ENCODE measurements at places on chromosomes 7 and 10.

DNA sequence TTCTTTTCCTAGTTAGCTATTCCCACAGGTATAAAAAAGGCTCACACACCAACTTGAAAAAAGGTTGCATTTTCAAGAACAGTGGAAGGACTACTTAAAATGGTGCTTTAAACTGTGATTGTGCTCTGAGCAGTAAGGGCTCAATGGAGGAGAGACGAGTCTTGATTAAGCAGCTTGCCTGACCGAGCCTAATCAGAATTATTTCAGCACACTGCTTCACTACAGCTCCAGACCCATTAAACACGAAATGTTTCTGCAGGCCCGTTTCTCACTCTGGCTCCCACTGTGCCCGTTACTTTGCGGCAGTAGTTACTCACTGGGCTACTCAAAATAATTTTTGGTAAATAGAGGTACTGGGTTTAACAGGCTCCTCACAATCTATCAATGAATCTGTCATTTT, 126.0 kb downstream of the NRCAM start:
- DNase-seq: no peak

DNA sequence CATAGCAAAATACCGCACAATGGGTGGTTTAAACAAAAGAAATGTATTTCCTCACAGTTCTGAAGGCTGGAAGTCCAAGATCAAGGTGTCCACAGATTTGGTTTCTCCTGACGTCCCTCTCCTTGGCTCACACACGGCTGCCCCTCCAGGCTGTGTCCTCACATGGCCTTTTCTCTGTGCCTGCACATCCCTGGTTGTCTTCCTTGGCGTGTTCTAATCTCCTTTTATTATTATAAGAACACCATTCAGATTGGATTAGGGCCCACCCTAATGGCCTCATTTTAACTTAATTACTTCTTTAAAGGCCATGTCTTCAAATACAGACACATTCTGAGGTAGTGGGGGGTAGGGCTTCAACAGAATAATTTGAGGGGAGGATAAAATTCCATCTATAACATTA, 87.9 kb downstream of the FZD1 start:
- no peak for DNase-seq

DNA sequence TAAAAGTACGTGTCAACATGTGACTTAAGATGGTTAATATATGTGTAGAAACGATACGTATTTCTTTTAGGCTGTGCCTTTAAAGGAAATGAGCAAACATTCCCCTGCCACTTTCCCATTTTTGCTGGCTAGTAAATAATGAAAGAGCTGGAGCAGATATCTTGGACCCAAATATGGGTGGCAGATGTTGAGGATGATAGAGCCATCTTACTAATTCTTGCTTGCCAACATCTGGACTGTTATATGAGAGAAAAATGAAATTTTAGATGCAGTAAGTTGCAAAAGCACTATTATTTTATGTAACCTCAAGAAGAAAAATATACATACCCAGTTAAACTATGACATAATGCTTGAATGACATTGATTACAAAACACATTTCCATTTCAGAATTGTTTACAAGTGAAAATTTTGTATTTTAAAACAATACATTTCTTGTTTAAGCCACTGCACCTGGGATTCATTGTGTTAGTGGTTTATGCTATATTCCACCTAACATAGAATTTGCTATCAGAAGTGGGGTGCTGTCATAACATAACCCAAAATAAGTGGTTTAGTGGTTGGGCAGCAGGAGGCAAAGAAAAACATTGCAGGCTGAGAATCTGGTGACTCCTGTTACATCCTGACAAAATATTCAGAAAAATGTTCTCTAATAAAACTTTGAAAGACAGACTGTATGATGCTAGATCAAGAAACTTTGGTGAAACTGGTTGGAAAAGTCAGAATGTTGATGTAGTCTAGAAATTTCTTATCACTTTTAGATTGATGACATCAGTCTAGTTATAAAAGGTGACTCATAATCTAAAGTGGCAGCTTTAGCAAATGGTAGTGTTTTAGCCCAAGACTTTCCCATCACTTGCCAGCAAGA, 305.0 kb downstream of the PTEN start:
- no peak for DNase-seq

DNA sequence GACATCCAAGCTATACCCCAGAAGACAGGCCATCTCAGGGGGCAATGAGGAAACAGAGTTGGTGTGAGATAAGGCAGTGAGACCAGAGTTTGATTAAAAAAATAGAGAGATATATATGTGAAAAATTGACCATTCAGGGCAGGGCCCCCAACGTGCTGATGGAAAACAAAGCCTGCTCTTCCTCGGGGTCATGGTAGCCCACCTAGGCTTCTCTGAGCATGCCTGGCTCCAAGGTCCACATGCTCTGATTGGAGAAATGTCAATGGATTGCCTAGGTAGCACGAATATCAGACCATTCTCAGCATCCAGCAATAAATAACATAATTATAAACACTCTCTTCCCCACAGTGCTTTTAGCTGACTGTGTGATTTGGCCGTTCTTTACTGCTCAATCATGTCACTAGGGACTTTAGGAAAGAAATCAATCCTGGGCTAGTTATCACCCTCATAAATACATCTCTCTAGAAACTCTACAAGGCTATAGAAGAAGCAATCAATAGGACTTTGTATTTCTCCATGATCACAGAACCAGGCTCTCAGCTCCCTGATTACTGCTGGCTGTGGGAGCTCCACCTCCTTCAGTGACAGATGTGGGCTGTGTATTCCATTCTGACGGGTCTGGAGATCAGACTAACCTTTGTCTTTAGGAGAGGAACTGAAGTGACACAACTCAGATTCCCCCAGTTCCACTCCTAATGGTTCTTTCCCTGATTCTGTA, 766.4 kb downstream of the GRID1 start:
- DNase-seq: no peak

DNA sequence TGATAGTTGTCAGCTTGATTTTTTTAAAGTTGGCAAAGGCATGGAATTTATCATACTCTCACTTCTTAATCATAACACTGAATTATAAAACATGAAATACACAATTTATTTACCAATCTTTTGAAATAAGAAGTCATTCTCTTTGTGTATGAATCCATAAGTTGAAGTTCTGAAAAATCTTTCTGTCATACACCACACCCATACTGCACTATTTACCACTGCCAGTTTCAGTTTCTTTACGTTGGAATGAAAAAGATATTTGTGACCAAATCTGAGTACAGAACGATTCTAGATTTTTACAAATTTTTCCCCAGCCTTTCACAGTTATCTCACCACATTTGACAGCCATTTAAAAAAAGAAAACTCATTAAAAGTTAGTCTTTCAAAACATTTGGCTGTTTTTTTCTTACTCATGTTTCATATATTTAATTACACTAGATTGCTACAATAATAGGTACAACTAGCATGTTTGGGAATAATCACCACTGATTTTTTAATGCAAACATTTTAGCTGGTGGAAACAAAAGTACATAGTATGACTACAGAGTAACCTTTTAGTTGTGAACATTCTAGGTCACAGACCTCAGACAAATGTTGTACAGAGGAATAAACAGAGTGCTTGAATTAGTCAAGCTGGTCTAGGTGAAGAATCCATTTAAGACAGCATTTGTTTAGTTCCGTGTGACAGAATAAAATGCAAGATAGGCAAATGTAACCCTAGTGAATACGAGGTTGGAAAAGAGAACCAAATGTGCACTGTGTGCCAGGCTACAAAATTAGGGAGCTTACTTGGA, 185.0 kb upstream of the LRRN3 start:
- no peak for DNase-seq

DNA sequence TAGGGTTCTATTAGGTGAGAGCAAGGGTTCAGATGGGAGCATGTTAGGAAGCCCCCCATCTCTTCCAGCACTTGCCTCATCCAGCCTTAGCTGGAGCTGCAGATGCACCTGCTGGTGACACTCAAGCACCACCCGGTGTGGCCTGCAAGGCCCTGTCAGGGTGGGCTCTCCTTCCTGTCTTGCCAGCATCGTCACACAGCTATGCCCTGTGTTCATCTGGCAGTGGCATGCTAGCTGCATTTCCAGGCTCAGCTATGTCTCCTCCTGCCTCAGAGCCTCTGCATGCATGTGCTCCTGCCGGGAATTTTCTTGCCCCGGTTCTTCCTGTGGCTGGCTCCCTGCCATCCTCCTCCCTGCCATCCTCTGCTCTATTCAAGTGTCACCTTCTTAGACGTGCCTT, 129.7 kb upstream of the KLF6 start:
- DNase-seq: no peak

GRCh38 chr10:112535531-112535951, 88.5 kb downstream of the VTI1A start:
- DNase-seq: no peak

- DNase-seq: no peak
Measured at GRCh38 chr10:83603708-83604107, 535.6 kb upstream of the GHITM start.

GRCh38 chr7:79979437-79979836, 155.2 kb upstream of the GNAI1 start:
- no peak for DNase-seq

- DNase-seq: no peak
Measured at GRCh38 chr7:55774327-55775050, 88.1 kb downstream of the SEPTIN14 start.

DNA sequence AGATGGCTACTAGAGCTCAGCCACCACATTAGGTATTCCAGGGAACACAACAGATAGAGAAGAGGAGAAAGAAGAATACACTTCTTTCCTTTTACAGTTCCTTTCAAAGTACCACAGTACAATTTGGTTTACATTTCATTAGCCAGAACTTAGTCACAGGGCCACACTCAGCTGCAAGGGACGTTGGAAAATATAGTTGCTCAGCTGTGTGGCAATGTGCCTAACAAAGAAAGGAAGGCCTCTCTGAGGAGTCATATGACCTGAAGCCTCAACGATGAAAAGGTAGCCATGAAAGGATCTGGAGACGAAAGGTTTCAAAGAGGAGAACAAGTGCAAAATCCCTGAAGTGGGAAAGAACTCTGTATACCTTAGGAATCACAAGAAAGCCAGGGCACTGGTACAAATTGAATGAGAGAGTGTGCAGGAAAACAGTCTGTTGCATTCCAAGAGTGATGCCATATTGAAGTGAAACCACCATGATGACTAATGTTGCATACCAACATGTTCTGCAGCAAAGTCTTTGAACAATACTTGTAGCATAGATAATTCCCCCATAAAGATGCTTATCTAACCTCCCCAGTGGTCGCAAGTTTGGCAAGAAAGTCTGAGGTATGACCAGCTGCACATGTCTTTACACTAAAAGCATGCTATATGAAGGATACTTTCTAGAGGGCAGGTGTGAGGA, 278.9 kb downstream of the HPSE2 start:
- no peak for DNase-seq

- no peak for DNase-seq
Measured at GRCh38 chr7:139284252-139284896, 53.3 kb downstream of the UBN2 start.

- no peak for DNase-seq
Measured at GRCh38 chr10:83205861-83206260, 933.4 kb upstream of the GHITM start.

DNA sequence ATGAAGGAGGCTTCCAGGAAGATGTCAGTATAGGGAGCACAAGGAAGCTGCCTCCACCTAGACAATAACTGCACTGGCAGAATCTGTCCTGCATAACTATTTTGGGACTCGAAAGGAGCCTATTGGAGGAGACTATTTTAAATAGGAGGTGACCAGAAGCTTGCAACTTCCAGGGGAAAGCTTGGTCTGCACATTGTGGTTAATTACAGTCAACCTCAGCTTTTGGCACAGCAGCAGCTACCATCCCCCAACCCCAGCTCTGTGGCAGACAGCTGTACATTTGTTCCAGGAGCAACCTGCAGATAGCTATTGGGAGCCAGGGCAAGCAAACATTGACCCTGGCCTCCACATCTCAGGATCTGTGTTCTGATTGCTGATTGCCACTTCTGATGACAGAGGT, 46.3 kb upstream of the NANOS1 start:
- DNase-seq: no peak

- DNase-seq: no peak
Measured at GRCh38 chr7:33841705-33842129, 63.6 kb upstream of the BMPER start.

DNA sequence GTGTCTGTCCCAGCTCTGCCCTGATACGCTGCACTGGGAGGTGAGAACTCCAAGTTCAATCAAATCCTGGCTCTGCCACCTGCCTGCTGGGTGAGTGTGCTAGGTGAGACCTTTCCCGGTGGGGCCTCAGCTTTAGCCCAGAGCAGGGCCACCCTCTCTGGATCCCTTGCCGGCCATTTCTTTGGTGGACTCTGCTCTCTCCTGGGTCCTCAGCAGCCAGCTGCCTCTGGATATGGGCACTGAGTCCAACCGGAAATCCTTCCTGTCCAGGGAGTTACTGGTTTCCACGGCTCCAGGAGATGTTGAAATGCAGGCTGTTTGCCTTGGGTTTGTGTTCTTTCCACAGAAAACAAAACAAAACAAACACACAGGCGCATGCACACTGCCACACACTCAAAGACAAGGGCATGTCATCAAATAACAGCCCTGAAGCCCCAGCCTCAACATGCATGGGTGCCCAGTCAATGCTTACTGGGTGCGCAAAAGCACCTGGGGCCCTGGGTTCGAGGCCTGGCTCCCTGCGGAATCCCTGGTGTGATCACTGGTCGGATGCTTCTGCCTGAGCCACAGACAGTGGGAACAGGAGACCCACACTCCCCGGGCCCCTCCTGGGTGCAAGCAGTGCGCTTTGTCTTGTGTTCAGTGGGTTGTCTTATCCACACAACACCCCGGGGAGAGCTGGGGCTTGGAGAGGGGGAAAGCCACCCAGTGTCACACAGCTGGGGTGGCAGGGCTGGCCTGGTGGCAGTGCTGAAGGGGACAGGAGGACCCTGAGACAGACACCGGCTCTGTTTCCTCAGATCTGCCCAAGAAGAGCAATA, 33.1 kb downstream of the PPIF start:
- DNase-seq: peak; percentile 87

DNA sequence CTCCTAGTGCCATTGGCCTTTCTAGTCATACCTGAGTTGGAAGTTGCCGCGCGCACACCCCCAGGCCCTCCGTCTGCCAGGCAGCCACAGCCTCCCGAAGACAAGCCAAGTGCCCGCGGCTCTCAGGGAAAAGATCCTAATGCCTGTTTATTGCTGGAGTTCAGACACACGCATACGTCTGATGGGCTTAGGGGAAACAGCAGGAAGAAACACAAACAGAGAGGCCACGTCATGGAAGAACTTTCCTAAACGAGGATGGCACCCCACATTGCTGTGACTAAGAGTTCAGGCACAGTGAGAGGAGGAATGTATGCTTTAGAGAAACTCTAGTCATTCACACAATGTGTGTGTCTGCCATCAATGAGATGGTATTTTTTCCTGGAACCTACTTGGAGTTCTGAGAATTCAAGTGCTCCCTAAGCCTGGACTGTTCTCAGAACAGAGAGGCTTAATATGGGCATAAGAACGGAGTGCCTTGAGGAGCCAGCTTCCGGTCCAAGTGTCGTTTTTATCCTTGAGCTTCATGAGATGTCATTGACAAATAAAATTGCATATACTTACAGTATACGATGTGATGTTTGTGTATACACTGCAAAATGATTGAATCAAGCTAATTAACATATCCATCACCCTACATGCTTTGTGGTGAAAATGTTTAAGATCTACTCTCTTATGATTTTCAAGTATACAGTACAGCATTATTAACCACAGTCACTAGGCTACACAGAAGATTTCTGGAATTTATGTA, 11.6 kb upstream of the RBP3 start:
- DNase-seq: peak; percentile 70

GRCh38 chr10:13913897-13914296, 327.1 kb downstream of the PRPF18 start:
- DNase-seq: no peak

Measured in posterior vena cava (tissue), 2 donors.